ENCODE measurements at places on chromosomes 12 and 14. TPM values are rescaled to one million over a fixed set of nuclear protein-coding genes. Genes with fewer than 3 reads are reported as not detected.

DNA sequence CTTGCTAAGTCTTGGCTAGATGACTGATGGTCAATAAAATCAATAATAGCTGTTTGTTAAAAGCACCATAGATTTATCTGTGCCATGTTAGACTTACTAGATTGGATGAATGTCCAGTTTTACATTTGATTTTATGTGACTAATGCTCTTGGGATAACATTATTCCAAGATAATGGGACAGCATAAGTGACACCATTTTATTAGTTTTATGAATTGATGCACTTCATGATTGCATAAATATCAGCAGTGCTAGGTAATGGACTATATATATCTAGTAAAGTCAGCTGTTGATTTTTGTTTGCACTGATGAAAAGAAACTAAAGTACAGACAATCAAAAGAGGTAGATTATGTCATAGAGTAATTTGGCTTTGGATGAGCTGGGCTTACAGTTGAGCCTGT lies 10.4 kb downstream of the TRIM9 start:
- DNase-seq, result no peak

DNA sequence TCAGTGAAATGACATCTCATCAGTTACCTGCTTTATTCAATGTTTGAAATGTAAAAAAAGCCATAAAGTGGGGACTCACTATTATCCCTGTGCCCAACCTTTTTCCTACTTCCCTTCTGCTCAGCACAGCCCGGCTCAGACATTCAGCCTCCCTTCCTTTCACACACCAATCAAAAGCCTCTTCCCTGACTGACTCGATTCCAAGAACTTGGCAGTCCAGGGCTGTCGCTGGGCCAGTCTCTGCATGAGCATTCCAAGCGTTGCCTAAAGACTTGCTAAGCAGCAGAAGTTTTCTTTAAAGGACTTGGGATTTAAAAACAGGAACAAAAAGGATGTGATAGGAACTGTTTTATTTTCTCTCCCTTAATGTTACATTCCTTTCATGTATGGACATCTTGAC lies 22.7 kb downstream of the ITPR2 start:
- DNase-seq, result peak; percentile 88

Gene PLEKHG7
- not detected for total RNA-seq

DNA sequence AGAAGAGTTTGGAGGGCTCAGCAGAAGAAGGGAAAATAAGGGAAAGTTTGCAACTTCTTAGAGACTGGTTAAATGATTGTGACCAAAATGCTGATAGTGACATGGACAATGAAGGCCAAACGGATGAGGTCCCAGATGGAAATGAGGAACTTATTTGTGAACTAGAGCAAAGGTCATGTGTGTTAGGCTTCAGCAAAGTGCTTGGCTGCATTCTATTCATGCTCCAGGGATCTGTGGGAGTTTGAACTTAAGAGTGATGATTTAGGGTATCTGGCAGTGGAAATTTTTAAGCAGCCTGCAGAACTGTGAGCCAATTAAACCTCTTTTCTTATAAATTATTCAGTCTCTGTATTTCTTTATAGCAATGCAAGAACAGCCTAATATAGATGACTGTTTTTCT lies 88.9 kb upstream of the ARHGAP5 start:
- DNase-seq, result no peak

GRCh38 chr14:77660754-77661153 lies 44.3 kb upstream of the SPTLC2 start:
- no peak for DNase-seq

- DNase-seq, result no peak
Observed at GRCh38 chr12:46659824-46660223, 166.0 kb downstream of the SLC38A4 start.

- no peak for DNase-seq
Observed at GRCh38 chr12:96132819-96133218, 61.4 kb upstream of the ELK3 start.

DNA sequence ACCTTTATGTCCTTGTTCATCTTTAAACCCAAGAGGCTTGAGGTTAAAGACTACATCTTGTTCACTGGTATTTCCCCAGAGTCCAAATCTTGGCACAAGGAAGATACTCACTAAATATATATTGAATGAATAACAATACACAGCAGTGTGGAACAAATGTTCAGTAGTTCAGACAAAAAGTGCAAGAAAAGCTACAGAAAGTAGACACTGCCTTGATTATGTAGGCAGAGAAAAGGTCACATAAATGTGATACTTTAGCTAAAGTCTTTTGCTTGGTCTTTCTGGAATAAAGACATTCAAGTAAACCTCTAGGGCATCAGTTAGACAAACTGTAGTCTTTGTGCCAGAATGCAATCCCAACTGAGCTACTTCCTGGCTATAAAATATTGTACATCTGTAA lies 157.0 kb downstream of the TMEM117 start:
- no peak for DNase-seq

DNA sequence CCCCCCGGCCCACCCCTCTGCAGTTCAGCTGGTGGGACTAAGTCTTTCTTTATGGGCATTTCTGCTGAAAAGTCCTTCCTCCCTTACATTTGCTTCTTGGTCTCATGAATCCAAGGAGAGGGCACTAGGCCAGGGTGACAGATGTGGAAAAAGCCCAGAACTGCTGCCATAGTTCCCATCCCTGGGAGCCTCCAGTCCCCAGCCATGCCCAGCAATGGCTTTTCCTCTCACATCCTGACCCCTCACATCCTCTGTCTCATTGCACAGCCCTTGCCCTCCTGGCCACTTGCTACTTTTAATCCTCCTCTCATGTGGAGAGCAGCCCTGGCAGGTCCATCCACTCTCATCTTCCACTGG lies 122.5 kb downstream of the ZFP36L1 start:
- no peak for DNase-seq

GRCh38 chr14:65016471-65016870 lies 29.8 kb downstream of the FNTB start:
- no peak for DNase-seq

GRCh38 chr12:88362439-88362838 lies 217.8 kb downstream of the KITLG start:
- no peak for DNase-seq

Gene FIGNL2
- total RNA-seq, result 0.60 TPM

DNA sequence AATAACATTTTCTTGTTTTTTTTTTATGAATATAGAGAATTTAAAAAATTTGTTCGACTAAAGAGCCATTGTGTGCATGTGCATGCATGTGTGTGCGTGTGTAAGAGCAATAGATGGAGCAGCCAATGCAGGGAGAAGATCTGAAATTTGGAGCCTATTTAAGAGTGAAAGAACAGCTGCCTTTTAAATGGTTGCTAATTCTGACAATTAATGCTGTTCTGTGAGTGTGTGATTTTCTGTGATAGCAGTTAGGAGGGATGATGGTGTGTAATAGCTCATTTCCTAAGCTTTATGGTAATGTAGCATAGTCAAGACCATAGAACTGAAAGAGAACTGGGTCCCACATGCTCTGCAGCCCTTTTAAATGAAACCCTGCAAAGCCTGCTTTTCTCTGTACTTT lies 137.9 kb downstream of the NRXN3 start:
- DNase-seq, result no peak

Gene KIF21A
- 11.7 TPM for total RNA-seq

- no peak for DNase-seq
Observed at GRCh38 chr14:103520269-103520656, 2.4 kb downstream of the CKB start.

DNA sequence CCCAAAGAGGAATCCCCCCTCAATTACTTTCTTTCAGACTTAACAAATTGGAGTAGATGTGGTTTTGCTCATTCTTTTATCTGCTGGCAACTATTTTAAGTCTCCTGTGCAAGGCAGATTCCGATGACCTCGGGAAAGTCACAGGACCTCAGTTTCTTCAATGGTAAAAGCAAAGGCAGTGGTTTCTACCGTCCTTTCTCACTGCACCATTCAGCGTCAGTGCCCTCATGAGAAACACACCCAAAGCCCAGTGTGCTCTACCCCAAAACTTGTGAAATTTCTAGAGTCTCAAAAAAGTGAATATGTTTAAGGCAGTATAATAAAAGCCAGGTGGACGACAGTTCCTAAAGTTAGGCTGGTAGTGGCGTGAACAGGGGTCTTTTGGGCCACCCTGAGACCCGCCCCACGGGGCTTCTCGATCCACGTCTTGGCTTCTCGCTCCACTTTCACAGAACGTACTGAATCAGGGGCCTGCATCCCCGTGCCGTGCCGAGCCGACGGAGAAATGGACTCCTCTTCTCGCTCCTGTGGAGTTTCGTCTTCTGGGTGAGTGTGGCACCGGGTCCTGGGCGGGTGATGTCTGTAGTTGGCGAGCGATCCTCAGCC lies 1.3 kb upstream of the ARHGAP5 start:
- DNase-seq, result peak; percentile 87

DNA sequence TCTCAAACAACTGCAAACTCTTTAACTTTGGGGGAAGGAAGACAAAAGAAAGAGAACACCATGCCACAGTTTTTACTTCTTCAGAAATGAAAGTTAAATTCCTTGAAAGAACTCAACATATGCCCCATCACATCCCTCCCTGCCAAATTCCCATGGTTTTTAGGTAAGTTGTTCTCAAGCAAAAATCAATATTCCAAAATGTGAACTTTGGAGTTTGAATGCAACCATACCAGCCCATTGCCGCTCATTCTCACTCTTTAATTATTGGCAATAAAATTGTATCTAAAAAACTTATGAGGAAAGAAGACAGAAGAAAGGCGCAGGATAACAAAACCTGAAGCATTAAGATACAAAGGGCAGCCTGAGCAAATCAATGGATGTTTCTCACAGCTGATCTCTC lies 31.8 kb upstream of the CEP83 start:
- DNase-seq, result no peak

DNA sequence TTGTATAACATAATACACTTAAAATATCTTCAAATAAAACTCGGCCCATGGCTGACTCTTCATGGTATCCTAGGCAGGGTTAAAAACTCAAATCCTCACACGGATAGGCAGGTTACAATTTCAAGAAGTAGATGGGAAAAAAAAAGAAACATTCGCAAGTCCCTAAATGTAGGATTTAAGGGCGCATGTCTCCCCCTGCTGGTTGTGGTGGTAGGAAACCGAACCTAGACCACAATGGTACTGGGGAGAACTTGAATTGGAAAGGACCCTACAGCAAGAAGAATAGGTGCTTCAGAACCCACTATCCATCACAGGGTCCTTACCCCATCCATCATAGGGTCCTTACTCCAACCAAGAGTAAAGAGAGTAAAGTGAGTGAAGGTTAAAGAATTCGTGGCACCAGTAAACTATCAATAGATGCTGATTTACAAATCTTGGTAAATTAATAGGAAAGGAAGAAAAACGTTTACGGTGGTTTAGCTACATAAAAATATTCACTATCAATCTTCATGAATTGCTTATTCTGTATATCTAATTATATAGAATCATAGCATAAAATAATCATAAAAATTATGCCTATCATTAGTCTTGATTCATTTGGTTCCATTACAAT lies 3.3 kb upstream of the CIPC start:
- DNase-seq, result peak; percentile 90

Gene CHMP4A
- total RNA-seq, result 41.8 TPM

Gene NRXN3
- 14.3 TPM for total RNA-seq

- no peak for DNase-seq
Observed at GRCh38 chr14:56196274-56196673, 78.1 kb downstream of the PELI2 start.

- no peak for DNase-seq
Observed at GRCh38 chr12:11623382-11623781, 26.1 kb upstream of the ETV6 start.

Gene PLA2G1B
- total RNA-seq, result not detected

GRCh38 chr14:58288106-58288792 lies 10.1 kb upstream of the ARID4A start:
- no peak for DNase-seq

DNA sequence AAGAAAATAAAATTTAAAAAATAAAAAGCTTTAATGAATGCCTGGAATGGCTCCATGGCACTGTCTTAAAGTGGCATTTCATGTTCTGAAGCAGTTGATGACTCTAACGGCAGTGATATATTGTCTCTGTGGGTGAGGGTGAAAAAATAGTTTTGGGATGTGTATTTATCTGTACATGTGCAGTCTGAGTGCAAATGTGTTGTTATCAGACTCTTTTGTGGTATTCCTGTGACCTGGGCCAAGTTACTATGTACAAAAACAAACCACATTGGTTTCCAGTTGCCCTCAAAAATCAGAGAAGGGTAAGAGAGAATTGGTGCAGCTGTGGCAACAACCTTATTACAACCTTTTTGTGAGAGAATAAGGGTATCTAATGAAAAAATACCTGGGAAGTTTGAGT lies 81.7 kb upstream of the CCDC91 start:
- no peak for DNase-seq

- DNase-seq, result no peak
Observed at GRCh38 chr12:58860056-58860787, 60.1 kb downstream of the LRIG3 start.

DNA sequence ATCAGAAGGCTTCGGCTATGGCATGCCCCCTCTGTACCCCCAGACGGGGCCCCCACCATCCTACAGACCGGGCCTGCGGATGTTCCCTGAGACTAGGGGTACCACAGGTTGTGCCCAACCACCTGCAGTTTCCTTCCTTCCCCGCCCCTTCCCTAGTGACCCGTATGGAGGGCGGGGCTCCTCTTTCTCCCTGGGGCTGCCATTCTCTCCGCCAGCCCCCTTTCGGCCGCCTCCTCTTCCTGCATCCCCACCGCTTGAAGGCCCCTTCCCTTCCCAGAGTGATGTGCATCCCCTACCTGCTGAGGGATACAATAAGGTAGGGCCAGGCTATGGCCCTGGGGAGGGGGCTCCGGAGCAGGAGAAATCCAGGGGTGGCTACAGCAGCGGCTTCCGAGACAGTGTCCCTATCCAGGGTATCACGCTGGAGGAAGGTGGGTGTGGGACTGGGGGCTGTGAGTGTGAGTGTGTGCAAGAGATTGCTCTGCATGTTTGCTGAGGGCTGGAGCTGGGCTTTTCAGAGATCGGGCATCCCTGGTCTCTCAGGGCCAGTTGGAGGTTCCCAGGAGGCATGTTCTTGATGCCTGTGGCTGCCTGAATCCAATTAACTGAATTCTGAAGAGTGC lies 8.6 kb downstream of the NFATC4 start:
- no peak for DNase-seq

GRCh38 chr14:69300601-69301221 lies 40.8 kb downstream of the GALNT16 start:
- DNase-seq, result no peak

DNA sequence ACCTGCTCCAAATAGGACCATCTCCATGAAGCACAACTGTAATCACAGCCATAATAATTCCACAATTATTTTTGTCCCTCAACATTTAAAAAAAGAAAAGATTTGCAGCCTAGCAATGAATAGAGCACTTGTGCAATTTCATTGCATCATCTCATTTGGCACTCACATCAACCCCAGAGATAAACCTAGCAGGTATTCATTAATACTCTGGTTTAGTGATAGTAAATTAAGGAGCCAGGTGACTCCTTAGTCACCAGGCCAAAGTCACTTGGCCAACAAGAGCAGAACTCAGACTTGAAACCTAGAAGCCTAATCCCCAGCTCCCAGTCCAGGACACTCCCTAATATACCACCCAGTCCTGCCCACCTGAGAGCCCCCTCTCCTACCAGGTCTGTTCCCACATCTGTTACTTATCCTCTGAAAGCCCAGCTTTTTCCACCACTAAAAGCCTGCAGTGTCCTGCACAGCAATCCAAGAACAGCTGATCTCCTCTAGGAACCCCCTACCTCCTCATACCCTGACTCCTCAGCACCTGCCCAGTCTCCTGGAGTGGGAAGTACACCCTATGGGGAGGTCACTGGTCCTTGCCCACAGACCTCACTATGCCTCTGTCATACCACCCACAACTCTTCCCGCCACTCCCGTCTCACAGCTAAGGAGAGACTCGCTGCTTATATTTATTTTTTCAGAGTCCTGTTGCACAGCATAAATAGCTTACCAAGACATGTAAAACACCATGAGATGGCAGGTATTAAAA lies 22.1 kb downstream of the OR10P1 start:
- no peak for DNase-seq
